Activated gamma-delta T cell treated with anti-CD3 and anti-CD28 coated beads, Interleukin-2, amount 50 U/mL, for 16 hours (primary cell): ENCODE measurements at places on chromosomes 6 and 20.

GRCh38 chr6:36113703-36114102 is 16.6 kb upstream of the MAPK13 start:
- DNase-seq = no peak

- DNase-seq = peak; percentile 67
Observed at GRCh38 chr20:433300-433975, 25.3 kb downstream of the RBCK1 start.

GRCh38 chr6:43981363-43981990 is 145.8 kb downstream of the MRPL14 start:
- no peak for DNase-seq

- no peak for DNase-seq
Observed at GRCh38 chr6:144449911-144450597, 164.9 kb downstream of the UTRN start.

GRCh38 chr6:43101497-43101896 is 25.4 kb downstream of the PTK7 start:
- DNase-seq = no peak

GRCh38 chr6:80862756-80863155 is 756.3 kb downstream of the BCKDHB start:
- no peak for DNase-seq

DNA sequence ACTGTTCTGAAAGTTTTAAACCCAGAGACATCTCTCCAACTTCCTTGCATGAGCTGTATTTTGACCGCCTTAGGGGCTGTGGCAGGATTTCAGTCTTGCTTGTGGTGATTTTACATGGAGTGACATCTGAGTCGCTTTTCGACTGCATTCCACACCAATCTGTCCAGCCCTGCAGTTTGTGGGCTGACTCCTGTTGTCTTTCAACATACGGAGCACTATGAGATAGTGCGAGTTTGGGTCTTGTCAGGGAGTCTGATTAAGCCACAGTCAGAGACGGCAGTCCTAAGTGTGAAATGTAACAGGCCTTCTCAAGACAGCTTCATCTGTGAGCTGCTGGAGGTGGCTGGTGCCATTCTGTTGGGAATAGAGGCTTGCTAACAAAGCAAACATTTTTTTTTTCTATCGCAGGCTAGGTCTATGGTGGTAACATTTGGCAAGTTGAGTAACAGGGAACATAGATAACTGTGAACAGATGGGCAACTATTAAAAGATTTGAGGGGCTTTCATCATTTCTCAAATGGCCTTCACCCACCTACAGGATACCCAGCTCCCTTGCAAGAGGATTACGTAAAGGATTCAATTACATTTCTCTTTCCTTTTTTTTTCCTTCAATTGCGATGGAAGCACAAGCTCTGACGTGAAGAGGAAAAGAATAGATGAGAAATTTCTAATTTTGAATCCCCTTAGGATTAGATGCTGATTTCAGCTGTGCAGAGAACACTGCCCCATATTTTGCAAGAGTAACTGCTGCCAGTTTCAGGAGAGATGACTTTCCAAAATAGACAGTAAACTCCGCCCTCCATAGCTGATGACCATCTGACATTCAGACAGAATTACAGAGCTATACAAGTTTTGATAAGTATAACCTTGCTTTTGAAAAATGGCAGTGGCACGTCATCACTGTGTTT is 25.1 kb downstream of the CAP2 start:
- DNase-seq = no peak

- no peak for DNase-seq
Observed at GRCh38 chr6:107657755-107658461, 166.2 kb downstream of the SCML4 start.

GRCh38 chr20:7426890-7427496 is 513.3 kb downstream of the HAO1 start:
- DNase-seq = no peak

DNA sequence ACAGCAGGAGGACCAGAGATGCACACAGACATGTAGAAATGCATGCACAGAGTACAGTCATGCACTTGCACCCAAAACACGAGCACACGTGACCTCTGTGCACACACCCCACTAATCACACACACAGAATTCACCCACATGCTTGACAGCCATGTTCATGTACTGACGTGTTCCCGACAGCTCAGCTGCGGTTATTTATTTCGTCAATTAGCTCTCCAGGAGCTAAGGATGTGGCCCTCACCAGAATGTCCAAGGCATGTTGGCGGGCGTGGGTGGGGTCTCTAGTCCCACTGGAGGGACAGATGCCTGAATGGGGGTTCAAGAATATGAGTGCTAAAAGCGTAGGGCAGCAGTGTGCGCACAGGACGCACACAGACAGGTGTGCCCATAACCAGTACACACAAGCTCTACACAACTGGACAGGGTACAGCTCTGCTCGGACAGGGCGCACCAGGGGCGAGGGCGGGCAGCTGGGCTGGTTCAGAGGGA is 571 bp upstream of the PRPF6 start:
- no peak for DNase-seq

- no peak for DNase-seq
Observed at GRCh38 chr6:167306401-167306998, 15.4 kb downstream of the UNC93A start.

DNA sequence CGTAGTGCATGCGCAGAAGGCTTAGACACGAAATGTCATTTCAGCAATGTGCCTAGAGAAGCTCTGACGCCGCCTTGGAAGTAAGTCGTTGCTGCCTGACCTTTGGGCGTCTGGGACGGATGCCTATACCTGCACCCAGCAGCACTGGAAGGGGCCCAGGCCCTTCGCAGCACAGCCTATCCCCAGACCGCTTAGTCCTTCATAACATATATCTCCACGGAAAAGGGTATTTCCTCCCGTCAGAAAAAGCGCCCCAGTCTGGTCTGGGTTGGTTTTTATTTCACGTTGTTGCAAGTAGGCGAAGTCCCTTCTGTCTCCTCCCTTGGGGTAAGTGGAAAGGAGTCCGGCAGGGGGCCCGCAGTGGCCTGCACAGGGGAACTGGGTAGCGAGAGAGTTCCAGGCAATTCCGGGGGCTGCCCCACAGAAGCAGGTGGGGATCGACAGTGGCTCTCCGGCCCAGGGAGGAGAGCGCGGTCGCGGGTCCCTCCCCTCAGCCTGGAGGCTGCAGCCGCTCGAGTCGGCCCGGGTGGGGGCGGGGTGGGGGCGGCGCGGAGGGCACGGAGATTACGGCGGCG is 559 bp upstream of the EYA4 start:
- no peak for DNase-seq

GRCh38 chr6:41054511-41054910 is 1.5 kb downstream of the APOBEC2 start:
- DNase-seq = no peak

DNA sequence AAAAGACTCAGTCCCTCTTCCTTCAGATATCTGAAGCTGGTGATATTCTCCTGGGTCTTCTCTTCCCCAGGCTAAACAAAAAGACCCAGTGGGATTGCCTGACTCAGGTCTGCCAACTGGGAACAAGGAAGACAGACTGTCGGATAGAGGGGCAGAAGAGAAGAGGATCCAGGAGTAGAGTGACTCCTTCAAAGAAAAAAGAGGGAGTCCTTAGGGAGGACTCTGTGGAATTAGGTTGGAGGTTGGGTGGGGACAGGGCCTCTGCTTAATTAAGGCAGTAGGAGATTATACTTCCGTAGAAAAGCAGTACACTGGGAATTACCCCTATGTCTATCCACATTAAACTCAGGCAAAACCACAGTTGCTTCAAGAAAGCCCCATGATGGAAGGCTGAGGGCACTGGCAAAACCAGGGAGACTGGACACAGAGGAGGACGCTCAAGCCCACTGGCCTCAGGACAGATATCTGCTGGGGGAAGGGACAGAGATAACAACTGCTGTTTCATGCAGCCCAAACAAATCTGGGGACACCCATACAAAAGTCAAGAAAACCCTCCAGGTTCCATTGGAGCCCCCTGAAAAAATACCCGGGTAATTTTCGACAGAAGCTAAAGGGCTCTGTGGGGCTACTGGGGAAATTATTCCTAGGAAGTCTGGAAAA is 5.7 kb downstream of the BCL2L1 start:
- no peak for DNase-seq

- no peak for DNase-seq
Observed at GRCh38 chr6:14121936-14122344, 4.4 kb downstream of the CD83 start.

DNA sequence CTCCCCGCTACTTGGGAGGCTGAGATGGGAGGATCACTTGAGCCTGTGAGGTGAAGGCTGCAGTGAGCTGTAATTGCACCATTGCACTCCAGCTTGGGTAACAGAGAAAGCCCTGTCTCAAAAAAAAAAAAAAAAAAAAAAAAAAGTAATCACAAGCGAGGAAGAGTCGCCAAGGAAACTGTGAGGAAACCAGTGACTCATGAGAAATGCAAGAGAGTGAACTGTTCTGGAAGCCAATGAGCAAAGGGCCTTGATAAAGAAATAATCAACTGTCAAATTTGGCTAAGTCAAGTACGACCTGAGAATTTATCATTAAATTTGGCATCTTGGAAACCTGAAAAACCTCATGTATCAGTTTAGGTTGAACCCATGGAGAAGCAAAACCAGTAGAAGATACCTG is 16.1 kb upstream of the LAMP5 start:
- no peak for DNase-seq

- DNase-seq = no peak
Observed at GRCh38 chr6:1504465-1504864, 105.2 kb upstream of the FOXC1 start.

GRCh38 chr6:42306439-42307140 is 88.9 kb upstream of the MRPS10 start:
- DNase-seq = no peak

DNA sequence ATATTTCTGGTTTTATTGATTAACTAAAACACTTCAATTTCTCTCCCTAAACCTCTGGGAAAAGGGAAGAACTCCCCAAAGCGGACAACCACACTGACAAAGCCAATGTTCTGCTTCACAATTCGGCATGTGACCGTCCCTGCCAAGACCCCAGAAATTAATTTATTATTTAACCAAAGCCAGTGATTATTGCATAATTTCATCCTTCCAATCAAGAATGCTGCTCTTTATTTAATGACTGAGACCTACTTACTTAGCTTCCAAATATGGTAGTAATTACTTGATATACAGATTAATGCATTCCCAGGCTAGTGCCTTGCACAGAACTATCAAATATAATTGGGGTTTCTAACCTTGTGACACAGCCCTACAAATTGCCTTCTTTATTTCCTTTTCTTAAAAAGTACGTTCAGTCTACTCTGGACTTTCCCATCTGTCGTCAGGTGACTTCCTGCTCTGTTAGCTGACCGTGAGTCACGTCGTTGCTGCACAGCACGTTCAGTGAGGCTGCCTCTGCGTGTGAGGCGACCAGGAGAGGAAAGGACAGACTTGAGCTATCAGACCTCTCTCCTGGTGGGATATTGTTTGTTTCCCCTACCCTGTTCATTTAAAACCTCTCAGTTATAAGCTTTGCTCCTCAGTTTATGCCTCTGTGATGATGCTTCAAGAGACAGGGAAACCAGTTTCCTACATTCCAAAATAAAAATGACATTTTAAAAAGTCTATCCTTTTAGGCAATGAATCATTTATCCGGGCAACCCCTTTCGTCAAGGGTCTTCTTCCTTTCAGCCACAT is 55.7 kb upstream of the TNFAIP3 start:
- peak; percentile 67 for DNase-seq

- DNase-seq = no peak
Observed at GRCh38 chr20:19970256-19970765, 46.9 kb upstream of the NAA20 start.

- no peak for DNase-seq
Observed at GRCh38 chr6:150325066-150325772, 43.6 kb upstream of the IYD start.

GRCh38 chr6:122580737-122581136 is 29.5 kb upstream of the PKIB start:
- no peak for DNase-seq

- DNase-seq = no peak
Observed at GRCh38 chr20:57211406-57211805, 55.0 kb downstream of the BMP7 start.

- no peak for DNase-seq
Observed at GRCh38 chr6:19214231-19214630, 622.9 kb upstream of the ID4 start.

GRCh38 chr6:170162775-170163404 is 128.0 kb downstream of the DLL1 start:
- DNase-seq = no peak

GRCh38 chr6:137915790-137916189 is 48.7 kb downstream of the TNFAIP3 start:
- DNase-seq = no peak

GRCh38 chr6:13573669-13574110 is 711 bp upstream of the SIRT5 start:
- DNase-seq = no peak

- DNase-seq = no peak
Observed at GRCh38 chr6:166284640-166285039, 23.6 kb downstream of the PRR18 start.

DNA sequence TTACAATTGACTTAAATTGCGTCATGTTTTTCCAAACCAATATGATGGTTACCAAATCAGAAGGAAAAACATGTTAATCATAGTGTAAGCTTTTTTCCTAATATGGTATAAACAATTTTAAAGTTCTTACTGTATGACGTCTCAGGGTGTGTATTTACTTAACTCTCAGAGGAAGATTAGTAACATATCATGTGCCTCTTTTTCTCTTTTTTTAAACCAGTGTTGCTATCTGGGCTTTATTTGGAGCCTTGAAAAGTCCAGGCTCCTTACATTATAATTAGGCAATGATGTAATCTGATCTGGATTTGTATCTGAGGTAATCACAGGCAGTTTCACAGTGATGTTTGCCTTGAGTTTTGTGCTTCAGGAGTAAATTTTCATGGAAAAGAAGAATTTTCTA is 20.4 kb upstream of the RAB23 start:
- no peak for DNase-seq

- no peak for DNase-seq
Observed at GRCh38 chr6:48388044-48388443, 277.0 kb upstream of the PTCHD4 start.

DNA sequence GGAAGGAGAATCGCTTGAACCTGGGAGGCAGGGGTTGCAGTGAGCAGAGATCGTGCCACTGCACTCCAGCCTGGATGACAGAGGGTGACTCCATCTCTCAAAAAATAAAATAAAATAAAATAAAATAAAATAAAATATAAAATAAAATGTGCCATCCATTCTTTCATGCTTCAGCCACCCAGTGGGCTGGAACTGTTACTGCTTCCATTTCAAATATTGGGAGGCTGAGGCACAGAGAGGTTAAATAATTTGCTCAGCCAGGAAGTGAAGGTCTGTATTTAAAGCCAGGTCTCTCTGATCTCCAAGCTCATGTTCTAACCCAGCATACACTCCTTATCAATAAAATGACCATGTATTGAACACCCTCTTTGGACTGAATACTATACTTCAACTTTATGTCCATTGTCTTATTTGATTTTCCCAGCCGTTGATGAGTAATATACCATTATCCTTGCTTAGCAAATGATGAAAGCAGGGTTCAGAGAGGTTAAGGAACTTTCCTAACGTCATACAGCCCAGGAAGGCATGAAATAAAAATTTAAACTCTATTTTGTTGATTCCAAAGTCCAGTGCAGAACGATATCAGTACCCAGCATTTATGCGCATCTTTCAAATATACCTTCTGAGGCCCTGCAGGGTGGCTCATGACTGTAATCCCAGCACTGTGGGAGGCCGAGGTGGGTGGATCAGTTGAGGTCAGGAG is 25.8 kb upstream of the SLC9A8 start:
- DNase-seq = no peak

GRCh38 chr6:43827898-43828297 is 57.9 kb downstream of the VEGFA start:
- no peak for DNase-seq

GRCh38 chr20:6870559-6870958 is 103.1 kb downstream of the BMP2 start:
- DNase-seq = no peak

GRCh38 chr20:34559311-34560140 is 1.0 kb downstream of the MAP1LC3A start:
- DNase-seq = no peak

- no peak for DNase-seq
Observed at GRCh38 chr6:94227741-94228140, 808.4 kb upstream of the EPHA7 start.
